ENCODE measurements at places on chromosomes 11 and 22.

GRCh38 chr11:17876827-17877226 is 136.0 kb downstream of the SERGEF start:
- no peak for DNase-seq

- DNase-seq: no peak
These were observed 20.6 kb downstream of the ELFN2 start for GRCh38 chr22:37406441-37407235.

GRCh38 chr11:60345489-60345888 is 18.4 kb downstream of the MS4A6E start:
- no peak for DNase-seq

DNA sequence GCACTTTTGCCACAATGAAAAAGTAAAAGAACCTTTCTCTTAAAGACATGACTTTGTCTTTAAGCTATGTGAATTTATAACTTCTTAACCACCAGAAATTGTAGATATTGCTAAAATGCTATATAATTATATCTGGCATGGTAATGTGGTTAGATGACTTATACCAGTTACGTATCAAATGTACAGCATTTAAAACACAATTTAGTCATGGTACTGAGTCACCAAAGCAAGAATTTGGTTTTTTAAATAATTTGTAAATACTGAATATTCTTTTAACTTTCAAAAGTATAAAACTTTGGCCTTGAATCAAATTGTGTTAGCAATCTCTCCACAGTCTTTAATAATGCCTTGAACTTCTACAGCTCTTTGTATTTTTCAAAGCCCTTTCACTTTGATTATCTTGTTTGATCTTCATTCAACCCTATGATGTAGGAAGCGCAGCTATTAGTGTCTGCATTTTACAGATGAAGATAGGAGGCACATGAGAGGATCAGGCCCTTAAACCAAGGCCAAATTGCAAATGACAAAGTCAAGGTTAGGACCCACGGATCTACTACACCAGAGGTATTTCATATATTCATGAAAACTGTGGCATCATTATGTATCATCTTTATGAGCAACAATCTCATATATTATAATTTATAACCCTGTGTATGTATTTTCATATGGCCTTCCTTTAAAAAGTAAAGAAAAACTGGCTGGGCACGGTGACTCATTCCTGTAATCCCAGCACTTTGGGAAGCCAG is 4.4 kb upstream of the SYTL2 start:
- no peak for DNase-seq
